Cortex of kidney (tissue), 1 donor: ENCODE measurements at places on chromosomes 13 and 19.

- no peak for DNase-seq
Observed at GRCh38 chr19:45630463-45630862, 8.7 kb downstream of the EML2 start.

GRCh38 chr19:6204212-6204611 lies 68.7 kb downstream of the ACSBG2 start:
- no peak for DNase-seq

- no peak for DNase-seq
Observed at GRCh38 chr19:21487969-21488368, 17.4 kb upstream of the ZNF429 start.

DNA sequence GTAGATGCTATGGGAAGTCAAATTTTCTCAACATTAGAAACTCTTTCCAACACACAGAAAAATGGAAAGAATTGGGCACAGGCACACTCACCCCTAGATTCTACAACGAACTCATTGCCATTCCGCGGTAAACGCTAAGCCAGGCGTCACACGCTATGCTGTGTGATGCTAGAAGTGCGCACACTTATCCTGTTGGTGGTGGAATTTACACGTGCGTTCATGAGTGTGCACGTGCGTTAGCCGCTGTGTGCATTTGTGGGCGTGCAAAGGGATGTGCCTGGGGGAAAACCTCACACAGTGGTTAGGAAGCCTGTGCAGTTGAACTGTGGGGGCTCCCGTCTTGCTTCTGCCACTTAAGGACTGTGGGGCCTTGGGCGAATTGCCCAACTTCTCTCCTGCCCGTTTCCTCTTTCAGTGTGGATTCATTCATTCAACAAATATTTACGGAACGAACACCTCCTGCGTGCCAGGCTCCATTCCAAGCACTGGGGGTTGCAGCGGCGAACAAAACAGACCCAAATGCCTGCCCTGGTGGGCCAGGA lies 7.7 kb downstream of the NFILZ start:
- DNase-seq = no peak

GRCh38 chr13:64453831-64454230 lies 2776.3 kb downstream of the PCDH9 start:
- no peak for DNase-seq

GRCh38 chr13:110218581-110219201 lies 88.3 kb downstream of the COL4A1 start:
- DNase-seq = no peak

GRCh38 chr13:39353988-39354387 lies 249.0 kb downstream of the LHFPL6 start:
- no peak for DNase-seq

DNA sequence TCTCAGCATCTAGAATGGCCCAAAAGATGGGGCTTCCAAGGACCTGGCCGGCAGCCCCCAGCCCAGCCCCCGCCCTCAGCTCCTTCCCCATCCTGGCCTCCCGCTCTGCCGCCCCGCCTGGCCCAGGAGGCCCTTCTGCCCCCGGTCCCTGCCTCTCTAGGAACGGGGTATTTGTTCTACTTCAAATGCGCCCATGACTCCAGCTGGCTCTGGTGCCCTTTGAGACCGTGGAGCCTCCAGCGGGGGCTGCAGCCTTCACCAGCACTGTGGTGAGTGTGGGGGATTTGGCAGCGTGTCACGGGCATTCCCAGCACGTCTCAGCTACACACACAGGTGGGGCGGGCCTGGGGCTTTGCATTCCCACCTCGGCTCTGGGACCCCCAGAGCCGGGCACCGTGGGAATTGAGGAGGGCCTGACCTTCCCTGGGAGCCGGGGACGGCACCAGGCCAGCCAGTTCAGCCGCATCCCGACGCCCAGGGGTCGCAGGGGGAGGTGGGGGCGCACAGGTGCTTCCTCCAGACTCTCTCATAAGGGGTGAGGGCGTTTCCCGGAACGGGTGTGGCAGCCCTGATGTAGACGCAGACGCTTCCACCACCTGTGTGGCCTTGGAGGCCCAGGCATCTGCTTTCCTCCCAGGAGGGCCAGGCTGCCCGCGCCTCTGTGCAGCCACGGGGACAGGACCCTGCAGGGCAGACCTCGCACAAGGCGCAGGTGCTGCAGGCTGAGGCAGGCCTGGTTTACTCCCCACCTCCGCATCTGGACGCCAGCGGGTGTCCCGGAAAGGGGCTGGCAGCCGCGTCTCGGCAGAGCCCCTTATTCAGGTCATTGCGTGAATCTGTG lies 947 bp downstream of the ATP4B start:
- DNase-seq = no peak

DNA sequence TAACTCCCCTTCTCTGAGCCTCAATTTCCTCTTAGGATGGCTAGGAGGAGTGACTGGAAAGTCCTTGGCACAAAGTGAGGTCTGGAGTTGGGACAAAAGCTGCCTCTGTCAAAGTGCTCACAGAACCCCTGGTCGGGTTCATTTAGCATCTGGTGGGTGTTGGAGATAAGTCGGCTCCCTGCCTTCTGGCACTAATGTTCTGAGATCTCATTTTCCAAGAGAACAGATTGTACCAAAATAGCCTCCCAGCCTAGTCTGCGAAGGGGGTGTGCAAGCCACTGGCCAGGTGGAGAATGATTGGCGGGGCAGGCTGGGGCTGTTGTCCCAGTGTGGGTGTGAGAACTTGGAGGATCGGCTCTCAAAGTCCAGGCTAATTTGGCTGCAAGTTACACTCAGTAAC lies 20.7 kb upstream of the NWD1 start:
- no peak for DNase-seq

DNA sequence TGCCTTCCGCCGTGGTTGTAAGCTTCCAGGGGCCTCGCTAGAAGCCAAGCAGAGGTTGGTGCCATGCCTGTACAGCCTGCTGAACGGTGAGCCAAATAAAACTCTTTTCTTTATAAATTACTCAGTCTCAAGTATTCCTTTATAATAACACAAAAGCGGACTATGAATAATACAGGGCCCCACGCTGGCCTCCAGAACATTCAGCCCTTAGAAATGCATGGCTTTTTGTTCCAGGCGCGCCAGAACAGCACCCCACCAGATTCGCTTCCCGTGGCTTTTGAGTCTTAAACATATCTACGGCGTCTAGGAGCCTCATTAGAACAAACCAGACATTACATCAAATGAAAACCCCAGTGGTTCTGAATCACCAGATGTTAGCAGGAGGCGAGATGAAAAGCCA lies 75.1 kb downstream of the SLC15A1 start:
- no peak for DNase-seq

GRCh38 chr19:52662631-52663030 lies 24.5 kb upstream of the ZNF83 start:
- DNase-seq = no peak

DNA sequence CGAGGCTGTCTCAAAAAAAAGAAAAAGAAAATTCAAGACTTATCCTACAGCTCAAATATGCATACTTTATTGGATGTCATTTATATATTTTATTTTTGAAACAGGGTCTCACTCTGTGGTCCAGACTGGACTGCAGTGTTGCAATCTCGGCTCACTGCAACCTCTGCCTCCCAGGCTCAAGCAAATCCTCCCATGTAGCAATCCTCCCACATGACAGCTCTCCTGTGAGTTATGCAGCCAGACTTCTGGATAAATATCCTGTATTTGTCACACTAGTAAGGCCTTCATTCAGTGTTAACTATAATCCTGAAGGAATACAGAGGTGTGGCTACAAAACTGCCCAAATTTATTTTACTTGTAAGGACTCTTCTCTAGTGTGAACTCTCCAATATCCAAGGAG lies 7.2 kb downstream of the ZNF552 start:
- no peak for DNase-seq

GRCh38 chr19:32809754-32810153 lies 59.8 kb downstream of the SLC7A9 start:
- no peak for DNase-seq

DNA sequence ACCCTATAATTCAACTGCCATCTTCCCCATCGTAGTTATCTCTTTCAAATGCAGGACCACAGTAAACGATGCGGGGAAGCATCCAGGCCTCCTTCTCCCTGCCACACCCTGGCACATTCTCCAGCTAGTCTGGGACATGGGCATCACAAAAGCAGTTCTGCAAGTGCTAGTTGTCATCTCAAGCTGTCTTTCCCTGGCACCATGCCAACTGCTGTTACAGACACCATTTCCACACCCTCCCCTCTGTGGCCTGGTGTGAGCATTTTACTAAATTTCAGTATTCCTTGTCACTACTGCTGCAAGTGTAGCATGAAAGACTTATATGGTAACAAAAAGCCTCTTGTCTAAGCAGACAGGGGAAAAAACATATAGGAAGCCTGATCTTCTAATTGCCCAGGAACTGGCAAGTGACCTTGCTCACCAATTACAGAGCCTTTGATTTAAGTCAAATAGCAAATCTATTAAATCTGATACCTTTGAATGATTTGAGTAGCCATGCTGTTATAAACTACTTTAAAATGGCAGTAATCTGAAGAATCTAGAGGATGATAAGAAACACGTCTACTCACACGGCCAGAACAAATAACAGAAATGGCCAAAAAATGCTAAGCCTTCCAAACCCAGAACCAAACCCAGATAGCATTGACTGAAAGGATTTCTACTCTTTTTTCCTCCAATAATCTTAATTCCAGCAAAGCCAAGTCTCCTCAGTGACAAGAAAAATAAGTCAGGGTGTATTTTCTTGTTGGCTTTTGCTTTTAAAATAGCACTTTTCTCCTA lies 179.0 kb downstream of the NUFIP1 start:
- DNase-seq = no peak

DNA sequence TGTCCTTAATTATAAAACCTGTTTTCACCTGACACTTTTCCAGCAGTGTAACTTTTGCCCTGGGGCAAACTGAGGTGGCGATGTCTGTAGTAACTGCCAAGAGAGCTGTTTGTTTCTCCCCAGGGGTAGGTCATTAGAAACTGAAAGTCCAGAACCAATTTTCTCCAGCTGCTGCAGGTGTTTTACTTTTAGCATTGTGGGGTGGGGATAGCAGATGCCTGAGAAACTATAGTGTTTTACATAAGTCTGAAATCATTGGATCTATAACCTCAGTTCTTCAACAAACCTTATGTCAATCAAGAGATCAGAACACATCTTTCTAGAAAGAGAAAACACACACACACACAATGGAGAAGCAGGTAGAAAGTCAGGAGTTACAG lies 92.7 kb downstream of the LHFPL6 start:
- DNase-seq = no peak

DNA sequence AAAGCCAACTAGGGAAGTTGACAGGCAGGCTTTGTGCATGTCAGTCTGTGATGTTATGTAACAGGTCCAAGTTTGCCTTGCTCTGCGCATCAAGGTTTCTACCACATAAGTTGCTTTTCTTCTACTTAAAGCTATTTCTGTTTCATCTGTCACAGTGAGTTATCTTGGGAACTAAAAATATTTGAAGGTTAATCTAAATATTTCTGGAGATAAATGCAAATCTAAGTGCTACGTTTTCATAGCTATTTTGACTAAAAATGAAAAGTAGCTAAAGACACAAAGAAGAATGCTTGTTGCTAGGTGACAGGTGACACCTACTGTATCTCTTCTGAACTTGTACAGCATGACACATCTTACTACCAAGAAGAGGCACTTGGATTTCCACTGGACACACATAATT lies 135.6 kb downstream of the KLF12 start:
- DNase-seq = no peak

DNA sequence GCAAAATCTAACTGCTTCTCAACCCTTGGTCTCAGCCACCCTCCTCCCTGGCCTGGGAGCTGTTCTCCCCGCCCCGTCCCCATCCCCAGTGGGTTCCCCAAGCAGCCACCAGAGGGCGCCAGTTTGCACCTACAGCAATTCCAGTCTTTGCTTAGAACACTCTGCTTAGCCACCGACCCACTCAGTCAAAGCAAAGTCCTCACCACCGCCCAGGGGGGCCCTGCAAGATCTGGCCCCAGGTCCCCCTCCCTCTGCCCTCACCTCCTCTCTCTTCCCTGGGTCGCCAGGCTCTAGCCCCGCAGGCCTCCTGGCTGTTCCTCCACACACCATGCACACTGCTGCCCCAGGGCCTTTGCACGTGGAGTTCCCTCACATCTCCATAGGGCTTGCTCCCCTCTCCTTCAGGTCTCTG lies 12.4 kb downstream of the TMEM143 start:
- no peak for DNase-seq

- no peak for DNase-seq
Observed at GRCh38 chr19:10565028-10565566, 713 bp downstream of the KRI1 start.

GRCh38 chr19:39208175-39208795 lies 4.2 kb upstream of the SYCN start:
- no peak for DNase-seq

GRCh38 chr19:49468746-49469447 lies 5.1 kb upstream of the FLT3LG start:
- DNase-seq = no peak

DNA sequence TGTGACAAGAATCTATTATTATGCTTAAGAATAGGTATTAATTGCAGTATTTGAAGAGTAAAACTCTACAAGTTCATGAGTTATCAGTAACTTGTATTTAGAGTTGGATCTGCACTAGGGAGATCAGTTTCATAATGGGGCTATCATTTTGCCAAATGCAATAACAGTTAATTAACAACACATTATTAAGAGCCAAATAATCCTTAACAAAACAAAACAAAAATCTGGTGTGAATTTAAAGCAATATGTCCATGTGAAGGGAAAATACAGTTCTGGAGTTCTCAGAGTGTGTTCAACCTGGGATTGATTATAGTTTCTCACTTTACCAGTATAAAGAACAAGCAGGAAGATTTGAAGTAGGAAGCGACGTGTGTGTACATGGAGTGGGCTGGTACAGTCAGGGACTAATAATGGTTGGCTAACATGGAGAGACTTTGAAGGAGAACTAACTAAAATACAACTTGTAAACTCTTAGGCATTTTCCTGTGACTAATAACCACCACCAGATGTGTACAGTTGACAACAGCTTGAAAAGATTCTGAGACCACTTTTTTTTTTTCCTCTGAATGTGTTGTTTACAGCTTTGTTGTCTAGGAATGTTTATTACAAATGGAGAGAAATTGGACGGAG lies 58.5 kb downstream of the POSTN start:
- no peak for DNase-seq

GRCh38 chr13:82749551-82749950 lies 1132.7 kb downstream of the SLITRK1 start:
- DNase-seq = no peak

- no peak for DNase-seq
Observed at GRCh38 chr19:32599736-32600157, 18.8 kb downstream of the PDCD5 start.

- DNase-seq = no peak
Observed at GRCh38 chr19:11041966-11042627, 47.2 kb upstream of the LDLR start.

DNA sequence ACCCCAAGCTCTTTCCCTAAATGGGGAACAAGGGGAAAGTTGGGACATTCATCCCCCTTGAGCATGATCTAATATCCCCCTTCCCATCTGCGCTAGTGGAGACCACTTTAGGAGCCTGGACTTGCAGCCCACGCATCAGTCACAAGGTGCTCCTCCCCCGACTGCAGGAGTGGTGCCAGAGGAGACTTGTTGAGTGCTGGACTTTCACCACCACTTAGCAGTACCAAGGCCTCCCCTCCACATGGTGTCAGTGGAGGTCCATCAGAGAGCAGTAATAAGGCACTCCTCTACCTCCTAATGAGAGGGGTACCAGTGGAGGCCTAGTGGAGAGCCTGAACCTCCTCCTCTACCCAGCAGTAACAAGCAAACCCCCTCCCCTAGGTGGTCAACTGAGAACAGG lies 22.5 kb downstream of the CAB39L start:
- no peak for DNase-seq
